Stomach (tissue), 19 donors: ENCODE measurements at places on chromosomes 7 and 10. TPM values are rescaled to one million over a fixed set of nuclear protein-coding genes. Genes with fewer than 3 reads are reported as not detected.
A peak's percentile ranks its signal among the peaks of the same experiment; 100 is the strongest.

TFPI2 gene
- total RNA-seq: 2.0 TPM

RPEL1 gene
- total RNA-seq: not detected

ZPBP gene
- total RNA-seq: not detected

OGDHL gene
- 26.8 TPM for total RNA-seq

GIMAP7 gene
- 3.2 TPM for total RNA-seq

RET gene
- total RNA-seq: not detected

HKDC1 gene
- 2.9 TPM for total RNA-seq

- DNase-seq: no peak
Measured at GRCh38 chr10:49781247-49781646, 19.1 kb upstream of the OGDHL start.

- peak; percentile 73 for DNase-seq
Measured at GRCh38 chr10:104255311-104255981, 754 bp downstream of the GSTO1 start.

- no peak for DNase-seq
Measured at GRCh38 chr7:45696476-45696875, 122.3 kb downstream of the ADCY1 start.

DNA sequence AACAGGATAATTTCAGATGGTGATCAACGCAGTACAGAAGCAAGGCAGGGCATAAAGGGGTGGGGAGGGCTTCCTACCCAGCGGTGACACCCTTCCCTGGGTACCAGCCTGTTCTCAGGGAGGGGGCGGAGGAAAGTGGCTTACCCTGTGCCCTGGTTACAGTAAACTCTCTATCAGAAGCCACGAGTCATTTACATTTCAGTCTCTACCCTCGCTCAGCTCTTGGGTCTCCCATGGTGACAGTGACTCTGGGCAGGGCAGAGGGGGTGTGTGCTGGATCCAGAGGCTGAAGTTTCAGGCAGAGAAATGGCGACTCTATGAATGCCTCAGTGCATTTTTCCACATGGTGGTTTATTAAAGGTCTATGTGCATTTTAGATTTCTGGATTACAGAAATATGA, 107.0 kb downstream of the ADARB2 start:
- no peak for DNase-seq

DNA sequence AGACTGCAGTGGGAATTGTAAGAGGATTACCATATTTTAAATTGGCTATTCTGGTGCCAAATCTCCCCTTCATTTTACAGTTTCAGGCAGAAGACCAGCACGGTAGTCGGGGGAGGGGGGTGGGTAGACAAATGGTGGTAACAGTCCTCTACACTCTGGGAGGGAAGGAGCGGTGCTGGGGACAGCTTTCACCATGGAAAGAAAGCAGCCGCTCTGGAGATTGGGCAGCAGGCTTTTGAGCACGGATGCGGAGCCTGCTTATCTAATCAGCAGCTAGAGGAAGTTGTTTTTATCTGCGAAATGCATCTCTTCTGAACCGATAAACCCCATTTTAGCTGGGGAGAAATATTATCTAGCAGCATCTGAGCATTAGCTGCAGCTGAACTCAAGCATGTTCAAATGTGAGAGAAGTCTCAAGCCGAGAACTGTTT, 28.7 kb downstream of the IKZF1 start:
- DNase-seq: peak; percentile 45

DNA sequence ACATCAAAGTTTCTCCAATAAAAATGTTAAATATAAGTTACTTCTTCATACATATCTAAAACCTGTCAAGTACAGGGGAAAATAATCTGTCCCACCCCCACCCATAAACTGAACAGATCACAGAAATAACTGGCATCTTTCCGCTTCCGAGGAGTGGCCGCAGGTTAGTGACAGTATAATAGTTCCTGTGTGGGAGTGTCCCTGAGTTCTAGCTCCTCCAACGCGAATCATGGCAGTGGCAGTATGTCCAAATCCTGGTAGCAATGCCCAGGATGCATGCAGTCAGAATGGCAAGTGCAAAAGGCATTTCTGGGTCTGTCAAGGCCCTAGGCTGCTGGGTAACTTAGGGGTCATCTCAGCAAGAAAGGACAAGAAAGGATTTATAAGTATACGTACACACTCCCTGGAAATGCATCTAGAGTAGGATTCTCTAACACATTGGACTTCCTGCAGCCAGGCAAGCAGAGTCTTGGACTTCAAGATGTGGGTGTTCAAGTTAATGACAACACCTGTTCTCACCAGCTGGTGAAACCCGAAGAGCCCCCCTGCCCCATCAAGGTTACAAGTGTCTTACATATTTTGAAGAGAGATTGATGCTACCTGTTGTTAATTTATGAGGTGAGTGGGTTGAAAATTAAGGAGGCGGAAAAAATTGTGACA, 94.4 kb upstream of the COL1A2 start:
- no peak for DNase-seq

DNA sequence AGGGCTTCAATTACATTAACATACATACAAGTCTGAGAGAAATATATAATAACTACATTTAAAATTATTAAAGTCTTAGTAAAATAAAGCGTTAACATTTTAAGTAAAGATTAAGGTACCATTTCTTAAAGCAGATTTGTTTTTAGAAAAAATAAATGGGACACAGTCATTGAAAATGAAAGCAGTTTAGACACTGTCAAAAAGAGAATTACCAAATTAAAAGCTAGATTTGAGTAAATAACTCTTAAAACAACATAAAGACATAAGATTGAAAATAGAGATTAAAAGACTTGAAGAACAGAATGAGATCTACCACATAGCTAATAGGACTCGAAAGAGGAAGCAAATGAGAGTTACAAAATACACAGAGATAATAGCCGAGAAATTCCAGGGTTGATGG, 562.2 kb upstream of the FOXK1 start:
- DNase-seq: no peak

DNA sequence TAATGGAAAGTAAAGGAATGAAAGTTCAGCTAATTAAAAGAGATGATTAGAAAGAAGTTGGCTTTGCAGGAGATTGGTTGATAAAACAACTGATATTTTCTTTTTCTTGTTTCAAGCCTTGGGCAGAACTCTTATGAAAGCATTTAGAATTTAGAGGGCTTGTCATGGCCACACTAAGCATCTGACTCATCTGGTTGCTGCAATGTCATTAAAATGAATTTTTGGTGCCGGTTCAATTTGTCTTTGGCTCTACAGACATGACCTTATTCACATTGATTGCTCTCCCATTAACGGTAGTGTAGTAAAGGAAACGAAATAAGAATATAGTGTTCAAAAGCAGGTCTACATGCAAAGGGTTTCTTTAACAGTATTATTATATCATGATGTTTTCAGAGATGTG, 1012.4 kb upstream of the C7orf33 start:
- DNase-seq: no peak

- peak; percentile 77 for DNase-seq
Measured at GRCh38 chr10:124619195-124619594, 125.0 kb downstream of the FAM53B start.

- DNase-seq: no peak
Measured at GRCh38 chr10:62054830-62055229, 153.3 kb downstream of the ARID5B start.

DNA sequence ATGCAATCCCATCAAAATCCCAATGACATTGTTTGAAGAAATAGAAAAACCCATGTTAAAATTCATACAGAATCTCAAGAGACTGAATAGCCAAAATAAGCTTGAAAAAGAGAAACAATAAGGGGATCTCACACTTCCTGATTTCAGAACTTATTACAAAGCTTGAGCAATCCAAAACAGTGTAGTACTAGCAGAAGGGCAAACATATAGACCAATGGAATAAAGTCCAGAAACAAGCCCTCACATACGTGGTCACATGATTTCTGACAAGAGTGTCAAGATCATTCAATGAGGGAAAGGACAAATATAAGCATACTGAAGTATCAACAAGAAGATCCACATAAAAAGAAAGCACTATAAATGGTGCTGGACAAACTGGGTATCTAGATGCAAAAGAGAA, 31.9 kb downstream of the MICU1 start:
- no peak for DNase-seq

GRCh38 chr7:141227454-141227853, 153.6 kb downstream of the TMEM178B start:
- DNase-seq: no peak

GRCh38 chr7:158837790-158838637, 8.7 kb upstream of the ESYT2 start:
- no peak for DNase-seq
